ENCODE measurements at places on chromosomes 7 and 10.
A peak's percentile ranks its signal among the peaks of the same experiment; 100 is the strongest.

- DNase-seq = no peak
Observed at GRCh38 chr7:34070511-34071323, 165.4 kb downstream of the BMPER start.

DNA sequence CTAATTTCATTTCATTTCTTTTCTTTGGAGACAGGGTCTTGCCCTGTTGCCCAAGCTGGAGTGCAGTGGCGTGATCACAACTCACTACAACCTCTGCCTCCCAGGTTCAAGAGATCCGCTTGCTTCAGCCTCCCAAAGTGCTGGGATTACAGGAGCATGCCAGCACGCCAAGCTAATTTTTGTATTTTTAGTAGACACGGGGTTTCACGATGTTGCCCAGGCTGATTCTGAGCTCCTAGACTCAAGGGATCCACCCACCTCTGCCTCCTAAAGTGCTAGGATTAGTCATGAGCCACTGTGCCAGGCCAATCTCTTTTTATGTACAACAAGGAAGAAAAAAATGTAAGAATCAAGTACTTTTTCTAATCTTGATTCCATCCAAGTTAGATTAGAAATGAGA is 10.7 kb upstream of the KMT2E start:
- peak; percentile 33 for DNase-seq

DNA sequence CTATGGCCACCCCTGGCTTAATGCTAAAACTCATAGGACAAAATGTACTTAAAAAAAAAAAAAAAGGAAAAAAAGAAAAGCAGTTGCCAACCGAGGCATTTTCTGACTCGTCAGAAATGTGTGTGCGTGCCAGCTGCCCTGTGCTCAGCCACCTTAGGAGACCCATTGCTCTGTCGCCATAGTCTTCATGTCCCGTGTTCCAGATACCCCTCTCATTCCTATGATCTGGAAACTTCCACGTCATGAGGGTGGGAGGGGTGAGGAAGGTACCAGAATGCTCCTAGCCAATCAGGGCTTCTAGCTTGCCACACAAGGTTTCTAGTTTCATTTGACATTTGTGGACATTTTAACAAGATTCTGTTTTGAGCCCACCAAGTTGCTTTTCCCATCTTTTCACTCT is 212.9 kb downstream of the TCF7L2 start:
- no peak for DNase-seq

DNA sequence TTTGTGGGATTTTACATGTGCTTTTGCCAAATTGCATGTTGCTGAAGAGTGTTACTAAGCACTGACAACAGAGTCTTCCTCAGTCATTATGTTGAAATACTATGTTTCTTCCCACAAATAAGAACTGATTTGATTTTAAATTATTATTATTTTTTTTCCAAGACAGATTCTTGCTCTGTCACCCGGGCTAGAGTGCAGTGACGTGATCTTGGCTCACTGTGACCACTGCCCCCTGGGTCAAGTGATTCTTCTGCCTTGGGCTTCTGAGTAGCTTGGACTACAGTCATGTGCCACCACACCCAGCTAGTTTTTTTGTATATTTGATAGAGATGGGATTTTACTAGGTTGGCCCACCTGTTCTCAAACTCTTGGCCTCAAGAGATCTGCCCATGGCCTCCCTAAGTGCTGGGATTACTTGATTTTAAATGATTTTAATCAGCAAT is 42.3 kb downstream of the MINPP1 start:
- DNase-seq = no peak

GRCh38 chr7:110592557-110592956 is 498.4 kb upstream of the LRRN3 start:
- no peak for DNase-seq

DNA sequence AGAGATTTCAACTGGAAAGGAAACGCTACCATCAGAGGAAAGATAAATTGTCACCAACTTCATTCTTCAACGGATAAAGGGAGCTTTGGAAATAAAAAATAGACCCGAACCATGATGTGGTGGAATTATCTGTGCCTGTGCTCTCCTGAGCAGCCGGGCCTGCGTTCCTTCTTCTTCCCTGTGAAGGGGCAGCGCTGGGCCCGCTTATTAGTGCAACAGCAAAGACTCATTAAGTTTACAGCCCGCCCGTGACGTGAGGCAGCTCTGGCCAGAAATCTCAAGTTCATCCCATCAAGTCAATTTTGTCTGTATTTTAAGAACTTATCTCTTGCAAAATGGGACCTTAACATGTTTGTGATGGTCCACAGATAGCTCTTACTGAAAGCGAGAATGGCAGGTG is 193.7 kb downstream of the ADARB2 start:
- DNase-seq = no peak

DNA sequence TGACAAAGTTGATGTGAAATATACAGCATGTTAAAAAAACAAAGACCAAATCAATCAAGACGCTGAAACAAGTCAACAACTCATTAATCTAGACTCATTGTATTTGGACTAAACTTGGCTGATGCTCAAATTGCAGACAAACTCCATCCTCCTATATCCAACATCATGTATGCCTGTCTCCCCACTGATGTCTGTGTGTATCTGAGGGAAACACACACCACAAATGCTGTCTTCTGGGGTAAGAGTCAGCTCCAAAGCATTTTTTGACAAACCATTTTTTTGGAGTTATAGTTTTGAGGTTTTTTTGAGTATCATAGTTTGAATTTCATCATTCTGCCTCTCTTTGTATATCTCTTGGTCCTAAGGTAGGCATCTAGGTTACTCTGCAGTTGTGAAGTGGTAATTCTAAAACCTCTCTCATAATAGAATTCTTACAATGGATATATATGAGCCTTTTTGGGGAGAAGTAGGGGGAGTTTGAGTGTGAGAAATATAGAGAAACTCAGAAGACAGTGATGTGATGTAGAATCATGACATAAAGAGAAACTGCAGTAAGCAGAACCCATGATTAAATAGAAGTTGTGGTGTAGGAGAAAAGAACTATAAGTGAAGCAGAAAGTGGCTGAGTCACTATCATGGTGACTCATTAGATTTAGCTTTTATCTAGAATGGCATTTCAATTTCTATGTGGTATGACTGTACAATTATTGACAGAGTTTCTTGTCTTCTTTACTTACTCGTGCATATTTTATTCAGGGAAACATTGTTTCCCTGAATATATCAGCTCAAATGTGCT is 1531.1 kb upstream of the LRRTM3 start:
- DNase-seq = no peak

- DNase-seq = no peak
Observed at GRCh38 chr7:105768898-105769507, 107.4 kb downstream of the ATXN7L1 start.

- DNase-seq = no peak
Observed at GRCh38 chr7:90005836-90006235, 148.4 kb upstream of the STEAP1 start.

- DNase-seq = no peak
Observed at GRCh38 chr7:80941208-80941758, 22.4 kb upstream of the SEMA3C start.

DNA sequence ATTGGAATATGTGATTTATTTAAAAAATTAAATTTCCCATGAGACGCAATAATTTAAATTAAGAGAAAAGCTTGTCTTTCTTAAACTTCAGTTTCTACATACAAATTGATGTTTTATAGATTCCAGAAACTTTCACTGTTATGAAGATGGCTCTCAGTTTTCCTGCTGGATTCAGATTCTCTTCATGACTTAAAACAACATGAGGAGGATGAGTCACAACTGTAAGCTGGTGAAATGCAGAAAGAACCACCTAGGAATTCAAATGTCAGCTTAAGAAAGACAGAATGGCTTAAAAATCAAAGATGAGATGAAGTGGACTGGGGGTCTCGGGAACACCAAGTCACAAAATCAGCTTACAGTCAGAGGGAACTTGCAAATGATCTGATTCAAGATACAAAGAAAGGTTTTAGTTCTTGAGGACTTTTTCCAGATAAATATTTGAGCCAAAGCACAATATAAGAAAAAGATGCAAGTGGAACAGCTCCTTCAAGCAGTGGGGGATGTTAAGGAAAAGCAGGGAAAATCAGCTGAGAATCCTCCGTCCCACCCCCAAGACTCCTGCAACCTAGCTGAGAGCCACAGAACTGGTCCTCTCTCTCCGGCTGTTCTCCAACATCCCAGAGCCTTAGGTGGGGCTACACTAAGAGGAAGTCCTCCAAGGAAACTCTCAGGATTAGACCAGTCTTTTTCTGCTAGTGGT is 279.8 kb downstream of the KCNMA1 start:
- DNase-seq = no peak

DNA sequence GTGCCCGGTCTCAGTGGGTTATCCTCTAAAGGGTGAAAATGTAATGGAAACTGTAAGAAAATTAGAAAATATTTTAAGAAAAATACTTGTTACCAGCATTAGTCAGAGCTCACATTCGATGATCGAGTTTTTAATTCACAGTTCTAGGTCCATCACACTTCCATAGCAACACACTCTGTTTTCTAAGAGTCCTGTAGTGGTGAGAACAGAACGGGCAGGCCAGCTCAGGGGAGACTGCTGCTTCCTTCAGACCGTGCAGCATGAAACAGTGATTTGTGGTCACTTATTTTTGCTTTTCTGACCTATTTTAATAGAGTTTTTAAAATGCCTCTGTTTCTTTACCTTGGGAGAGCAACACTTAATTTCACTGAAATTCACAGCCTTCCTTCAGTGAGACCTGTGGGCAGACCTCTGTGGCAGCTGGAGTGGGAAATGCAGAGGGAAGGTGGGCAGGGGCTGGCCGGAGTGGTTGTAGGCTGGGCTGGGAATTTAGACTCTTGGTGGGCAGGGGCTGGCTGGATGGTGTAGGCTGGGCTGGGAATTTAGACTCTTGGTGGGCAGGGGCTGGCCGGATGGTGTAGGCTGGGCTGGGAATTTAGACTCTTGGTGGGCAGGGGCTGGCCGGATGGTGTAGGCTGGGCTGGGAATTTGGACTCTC is 1.5 kb downstream of the SUN1 start:
- no peak for DNase-seq

DNA sequence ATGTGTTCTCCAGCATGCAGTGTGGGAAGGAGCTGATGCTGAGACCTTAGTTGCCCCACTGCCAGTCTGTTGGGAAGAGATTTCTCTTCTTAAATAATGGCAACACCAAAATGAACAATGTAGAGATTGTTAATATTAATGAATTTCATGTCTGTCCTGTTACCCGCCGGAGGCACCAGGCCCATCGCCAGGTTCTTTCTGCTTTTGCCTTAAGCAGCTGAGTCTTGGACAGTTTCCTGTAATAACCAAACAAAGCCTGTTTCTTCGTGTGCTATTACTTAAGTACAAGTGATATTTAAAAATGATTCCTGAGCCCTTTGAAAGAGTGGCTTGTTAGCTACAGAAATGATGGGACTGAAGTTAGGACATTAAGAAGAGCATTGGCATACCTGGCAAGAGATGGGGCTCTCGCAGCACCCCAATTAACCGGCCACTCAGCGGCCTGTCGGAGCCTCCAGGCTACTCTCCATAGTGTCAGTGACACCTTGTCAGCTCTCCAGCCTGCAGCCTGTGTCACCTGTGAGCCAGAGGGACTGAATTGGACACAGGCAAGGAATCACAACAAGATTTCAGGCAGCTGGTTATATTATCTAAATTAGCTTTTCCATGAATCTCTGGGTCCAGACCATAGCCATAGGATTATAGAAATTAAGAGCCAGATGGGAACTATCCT is 142.0 kb downstream of the CELF2 start:
- no peak for DNase-seq

GRCh38 chr10:119459681-119460340 is 82.7 kb downstream of the RGS10 start:
- no peak for DNase-seq

GRCh38 chr10:89659143-89660131 is 14.4 kb upstream of the PANK1 start:
- no peak for DNase-seq

DNA sequence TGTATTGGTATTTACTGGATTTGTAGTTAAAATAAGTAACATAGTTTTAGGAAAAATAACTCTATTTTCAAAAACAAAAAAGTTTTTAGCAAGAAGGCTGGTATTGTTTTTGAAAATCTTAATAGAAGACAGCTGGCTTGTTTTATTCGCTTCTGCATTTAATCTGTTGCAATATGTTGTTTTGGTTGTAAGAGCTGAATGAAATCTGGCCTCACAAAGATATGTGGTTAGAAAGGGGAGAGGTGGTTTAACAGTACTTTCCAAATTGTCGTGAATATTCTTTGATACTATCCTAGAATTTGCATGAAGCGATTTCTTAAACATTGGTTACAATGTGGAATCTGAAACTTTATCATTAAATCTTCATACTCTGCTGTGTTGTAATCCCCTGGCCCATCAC is 355.9 kb upstream of the FZD8 start:
- no peak for DNase-seq

GRCh38 chr10:71221586-71222202 is 9.3 kb downstream of the UNC5B start:
- no peak for DNase-seq

DNA sequence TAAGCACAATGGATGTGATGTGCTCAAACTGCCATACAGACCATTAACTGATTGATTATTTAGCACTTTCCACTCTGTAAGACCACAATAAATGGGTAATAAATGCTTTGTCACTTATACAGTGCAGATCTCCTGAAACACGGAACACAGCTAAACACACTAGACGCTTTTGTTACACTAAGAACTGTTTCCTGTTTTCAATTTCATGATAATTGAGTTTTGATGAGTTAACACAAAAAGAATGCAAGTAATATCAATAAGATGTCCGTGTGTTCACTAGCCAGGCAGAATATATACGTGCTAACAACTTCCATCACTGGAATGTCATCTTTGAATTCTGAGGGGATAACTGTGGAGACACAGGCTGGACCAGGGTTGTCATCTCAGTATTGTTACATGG is 178.8 kb downstream of the SKAP2 start:
- no peak for DNase-seq

DNA sequence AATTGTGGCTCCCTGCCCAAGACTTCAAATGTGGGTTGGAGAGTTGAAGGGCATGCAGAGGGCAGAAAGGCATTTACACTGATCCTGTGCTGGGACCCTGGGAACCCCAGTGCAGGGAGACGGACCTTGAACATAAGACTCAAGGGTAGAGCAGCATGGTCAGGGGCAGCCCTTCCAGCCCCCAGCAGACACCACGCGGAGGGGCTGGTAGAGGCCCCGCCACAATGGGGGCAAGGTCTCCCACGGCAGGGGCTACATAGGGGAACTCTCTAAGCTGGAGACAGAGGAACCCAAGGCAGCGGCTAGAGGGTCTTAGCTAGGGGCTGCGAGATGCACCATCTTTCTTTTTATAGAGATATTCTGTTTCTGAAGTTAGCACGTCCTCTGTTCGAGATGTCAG is 45.2 kb upstream of the EBF3 start:
- no peak for DNase-seq
